ENCODE measurements at places on chromosomes 1 and 21.

GRCh38 chr21:31892686-31893085 lies 19.9 kb downstream of the HUNK start:
- DNase-seq, result no peak

GRCh38 chr1:225990705-225991464 lies 8.3 kb downstream of the SDE2 start:
- peak; percentile 80 for DNase-seq

DNA sequence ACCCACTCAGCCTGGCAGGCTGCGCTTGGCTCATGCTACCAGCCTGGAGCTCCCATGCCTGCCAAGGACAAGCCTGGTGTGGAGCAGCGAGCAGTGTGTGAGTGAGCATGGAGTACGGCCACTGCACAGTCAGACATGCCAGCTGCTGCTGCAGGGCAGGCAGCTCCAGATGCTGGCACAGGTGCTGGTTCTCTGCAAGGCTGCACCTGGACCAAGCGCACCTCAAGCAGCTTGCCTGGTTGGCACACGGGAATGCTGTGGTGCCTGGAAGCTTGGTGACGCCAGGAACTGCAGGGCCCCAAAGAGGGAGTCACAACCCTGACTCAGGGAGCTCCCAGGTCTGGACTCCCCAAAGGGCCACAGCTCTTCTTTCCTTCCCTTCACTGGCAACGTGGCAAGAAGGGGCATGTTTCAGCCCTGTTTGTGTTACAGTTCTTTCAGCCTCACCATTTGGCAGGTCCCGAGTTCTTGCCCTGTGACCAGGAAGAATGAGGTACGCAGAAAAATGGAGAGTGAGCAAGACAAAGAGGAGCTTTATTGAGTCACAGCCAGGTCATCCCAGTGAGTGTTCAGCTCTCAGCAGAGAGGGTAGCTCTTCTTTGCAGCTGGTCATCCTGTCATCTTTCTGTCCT lies 26.1 kb downstream of the ACOT7 start:
- DNase-seq, result no peak

DNA sequence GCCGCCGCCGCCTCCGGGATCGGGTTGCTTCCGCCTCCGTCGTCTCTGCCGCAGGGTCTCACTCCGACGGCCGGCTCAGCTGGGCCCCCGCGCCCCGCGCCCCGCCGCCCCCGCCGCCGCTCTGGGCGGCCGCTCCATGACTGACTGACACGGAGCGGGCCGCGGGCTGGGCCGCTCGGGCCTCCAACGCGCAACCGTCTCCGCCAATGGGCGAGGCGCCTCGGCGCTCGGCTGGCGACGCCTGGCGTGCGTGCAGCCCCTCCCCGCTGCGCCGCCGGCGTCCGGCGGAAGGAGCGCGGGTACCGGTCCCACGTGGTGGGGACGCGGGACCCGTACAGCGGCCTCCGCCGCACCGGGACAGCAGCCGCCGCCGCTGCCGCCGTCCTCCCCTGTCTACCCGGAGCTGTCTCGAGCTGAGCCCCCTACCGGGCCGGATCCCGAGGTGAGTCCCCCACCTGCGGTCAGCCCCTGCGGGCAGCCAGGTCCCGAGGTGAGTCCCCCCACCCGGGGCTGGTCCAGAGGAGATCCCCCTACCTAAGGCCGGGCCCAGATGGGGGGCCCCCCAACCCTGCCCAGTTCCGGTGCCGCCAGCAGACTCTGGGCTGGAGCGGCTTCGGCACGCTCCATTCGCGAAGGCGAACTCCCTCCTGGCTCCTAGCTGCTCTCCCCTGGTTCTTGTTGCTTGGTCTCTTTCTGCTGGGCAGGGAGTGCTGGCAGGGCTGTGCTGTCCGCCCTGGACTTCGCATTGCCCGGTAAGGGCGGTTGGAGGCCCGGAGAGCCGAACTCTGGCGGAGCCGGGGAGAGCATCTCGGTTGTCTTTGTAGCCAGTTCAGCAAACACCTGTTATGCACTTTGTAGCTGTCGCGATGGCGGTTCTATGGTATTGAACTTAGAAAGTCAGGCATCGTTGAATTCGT lies at the start of the genes TAF5L and URB2:
Gene TAF5L (minus strand): TSS at position 208 of the 917 bp plus-strand sequence. CDS start 11,640 bp downstream, outside the sequence.
Gene URB2 (plus strand): TSS at position 333 of the 917 bp plus-strand sequence. CDS start 1,387 bp downstream, outside the sequence.
- DNase-seq, result peak; percentile 94

- no peak for DNase-seq
Measured at GRCh38 chr1:42692461-42692860, 10.2 kb downstream of the YBX1 start.

DNA sequence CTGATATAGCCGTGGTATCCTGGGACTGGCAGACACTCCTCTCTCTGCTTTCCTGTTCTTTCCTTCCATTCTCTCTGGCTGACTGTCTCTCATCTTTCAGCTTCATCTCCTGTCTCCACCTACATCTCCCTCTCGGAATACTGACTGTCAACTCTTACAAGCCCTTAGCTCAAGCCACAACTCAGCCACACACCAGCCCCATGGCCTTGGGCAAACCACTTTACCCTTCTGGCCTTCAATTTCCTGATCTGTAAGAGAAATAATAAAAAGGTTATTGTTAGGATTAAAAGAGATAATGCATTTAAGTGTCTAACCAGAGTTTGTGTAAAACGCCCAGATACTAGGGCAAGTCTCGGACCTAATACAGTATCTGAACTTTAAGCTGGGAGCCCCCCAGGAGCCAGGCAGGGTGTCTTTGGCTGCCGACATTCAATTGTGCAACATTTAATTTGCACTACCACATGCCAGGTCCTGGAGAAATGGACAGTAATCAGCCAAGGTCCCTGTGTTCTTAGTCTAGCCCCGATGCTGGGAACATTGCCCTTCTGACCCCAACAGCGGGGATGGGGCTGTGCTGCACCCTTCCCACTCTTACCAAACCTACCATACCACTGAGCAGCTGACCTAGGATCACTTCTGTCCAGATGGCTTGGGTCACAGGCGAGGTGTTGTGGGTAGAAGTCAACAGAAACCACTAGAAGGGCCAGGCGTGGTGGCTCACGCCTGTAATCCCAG lies 5.1 kb downstream of the ECHDC2 start:
- no peak for DNase-seq

DNA sequence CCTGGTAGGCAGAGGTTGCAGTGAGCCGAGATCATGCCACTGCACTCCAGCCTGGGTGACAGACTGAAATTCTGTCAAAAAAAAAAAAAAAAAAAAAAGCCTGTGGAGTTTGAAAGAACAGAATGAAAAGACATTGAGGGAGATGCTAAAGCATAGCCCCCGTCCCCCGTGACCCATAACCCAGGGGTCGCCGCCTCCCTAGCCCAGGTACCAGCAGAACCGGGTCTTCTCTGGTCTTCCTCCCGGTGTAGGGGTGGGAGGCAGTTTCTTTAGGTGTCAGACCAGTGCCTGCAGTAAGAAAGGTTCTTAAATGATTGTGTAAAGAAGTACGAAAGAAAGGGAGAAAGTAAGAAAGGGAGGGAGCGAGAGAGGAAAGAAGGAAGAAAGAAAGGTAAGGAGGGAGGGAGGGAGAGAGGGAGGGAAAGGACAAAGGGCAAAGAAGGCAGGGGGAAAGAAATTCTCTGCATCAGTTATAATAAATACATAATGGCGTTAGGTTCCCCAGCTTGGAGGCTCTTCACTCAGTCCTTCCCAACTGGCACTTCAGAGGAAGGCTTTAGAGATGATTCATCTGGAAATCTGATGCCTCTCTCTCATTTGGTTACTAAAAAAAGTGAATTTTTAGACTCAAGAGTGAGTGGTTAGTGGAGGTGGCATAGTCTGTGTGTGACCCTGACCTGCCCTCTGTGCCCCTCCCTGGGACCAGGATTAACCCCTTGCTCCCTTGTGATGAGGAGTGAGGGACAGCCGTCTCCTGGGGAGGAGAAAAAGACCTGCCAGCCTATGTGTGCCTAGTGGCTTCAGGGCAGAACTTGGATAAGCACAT lies 1.1 kb downstream of the IL24 start:
- DNase-seq, result no peak

- no peak for DNase-seq
Measured at GRCh38 chr1:25697435-25698217, 81.0 kb downstream of the MAN1C1 start.

DNA sequence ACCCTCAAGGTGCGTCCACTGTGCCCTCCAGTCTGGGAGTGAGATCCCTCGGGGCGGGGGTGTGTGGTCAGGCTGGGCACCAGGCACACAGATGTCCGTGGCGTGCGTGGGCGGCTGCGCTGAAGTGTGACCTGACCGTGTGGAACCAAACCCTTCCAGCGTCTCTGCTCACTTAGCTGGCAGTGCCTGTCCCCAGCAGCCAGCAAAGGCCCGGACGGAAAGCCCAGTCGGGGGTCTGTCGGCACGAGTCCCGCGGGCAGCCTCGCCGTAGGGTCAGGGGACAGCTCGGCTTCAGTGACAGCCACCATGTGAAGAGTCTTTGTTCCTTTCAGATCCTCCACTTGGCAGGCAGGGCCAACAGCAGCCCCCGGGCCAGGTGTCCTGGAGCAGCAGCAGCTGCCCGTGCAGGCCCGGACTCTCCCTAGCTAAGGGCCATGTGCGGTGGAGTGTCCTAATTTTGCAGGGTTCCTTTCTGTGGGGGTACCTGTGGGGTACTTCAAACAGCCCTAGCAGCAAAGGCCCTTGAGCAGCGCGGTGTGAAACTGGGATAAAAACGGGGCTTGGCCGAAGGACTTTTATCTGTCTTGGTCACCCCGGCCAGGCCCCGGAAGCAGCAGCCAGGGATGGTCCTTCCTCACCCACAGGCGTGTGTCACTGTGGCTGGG lies 11.6 kb downstream of the TTLL10 start:
- DNase-seq, result no peak

DNA sequence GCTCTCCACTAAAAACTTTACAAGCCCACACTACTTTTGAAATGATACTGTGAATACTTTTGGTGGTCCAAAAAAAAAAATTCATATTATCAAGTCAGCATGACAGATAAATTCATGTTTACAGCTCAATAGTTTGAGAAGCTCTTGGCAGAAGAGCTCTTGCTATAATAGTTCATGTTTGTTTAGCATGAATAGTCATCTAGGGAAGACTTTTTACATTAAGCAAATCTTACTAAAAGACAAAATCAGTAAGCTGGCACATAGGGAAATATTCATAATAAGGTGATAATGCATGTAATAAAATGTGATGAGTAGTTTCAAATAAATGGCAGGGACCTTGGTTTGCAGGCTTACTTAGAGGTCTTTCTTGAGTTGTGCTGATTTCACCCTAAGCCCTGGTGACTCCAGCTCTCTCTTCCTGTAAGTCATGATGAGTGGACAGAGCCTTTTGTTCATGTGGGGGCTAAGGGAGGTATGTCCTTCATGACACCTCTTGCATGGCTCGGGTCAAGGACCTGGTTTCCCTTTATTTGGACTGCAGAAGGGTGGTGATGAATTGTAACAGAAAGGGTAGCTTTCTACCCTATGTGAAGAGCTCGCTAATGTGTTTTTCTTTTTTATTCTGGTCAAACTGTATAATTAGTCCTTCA lies 166.7 kb downstream of the GABPA start:
- DNase-seq, result no peak

DNA sequence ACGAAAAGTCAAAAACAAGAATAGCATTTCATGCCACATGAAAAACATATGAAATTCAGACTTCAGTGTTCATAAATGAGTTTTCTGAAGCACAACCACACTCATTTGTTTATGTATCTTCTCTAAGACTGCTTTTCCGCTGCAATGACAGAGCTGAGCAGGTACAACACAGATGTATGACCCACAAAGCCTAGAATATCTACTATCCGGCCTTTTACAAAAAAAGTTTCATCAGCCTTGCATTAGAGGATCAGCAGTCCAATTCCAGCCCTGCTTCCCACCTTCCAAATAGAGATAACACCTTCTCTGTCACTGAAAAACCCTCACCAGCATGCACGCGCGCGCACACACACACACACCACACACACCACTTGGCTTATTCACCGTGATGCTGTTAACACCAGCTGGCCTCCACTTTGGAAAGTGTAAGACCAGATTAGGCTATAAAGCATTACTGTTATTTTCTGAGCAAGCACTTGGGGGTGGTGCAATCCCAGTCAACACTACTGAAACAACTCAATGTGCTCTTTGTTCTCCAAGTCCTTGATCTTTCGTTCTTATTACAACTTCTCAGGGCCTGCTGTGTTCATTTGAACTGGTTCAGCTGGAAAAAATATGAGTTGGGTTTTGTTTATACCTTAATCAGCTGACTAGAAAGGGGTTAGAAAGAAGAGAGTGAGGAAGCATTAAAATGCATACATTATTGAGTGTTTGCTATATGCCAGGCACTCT lies 90.0 kb downstream of the GLUL start:
- peak; percentile 49 for DNase-seq

- DNase-seq, result no peak
Measured at GRCh38 chr1:154433161-154433764, 28.1 kb downstream of the IL6R start.

- DNase-seq, result peak; percentile 23
Measured at GRCh38 chr1:54806931-54807611, 5.9 kb upstream of the TTC22 start.

DNA sequence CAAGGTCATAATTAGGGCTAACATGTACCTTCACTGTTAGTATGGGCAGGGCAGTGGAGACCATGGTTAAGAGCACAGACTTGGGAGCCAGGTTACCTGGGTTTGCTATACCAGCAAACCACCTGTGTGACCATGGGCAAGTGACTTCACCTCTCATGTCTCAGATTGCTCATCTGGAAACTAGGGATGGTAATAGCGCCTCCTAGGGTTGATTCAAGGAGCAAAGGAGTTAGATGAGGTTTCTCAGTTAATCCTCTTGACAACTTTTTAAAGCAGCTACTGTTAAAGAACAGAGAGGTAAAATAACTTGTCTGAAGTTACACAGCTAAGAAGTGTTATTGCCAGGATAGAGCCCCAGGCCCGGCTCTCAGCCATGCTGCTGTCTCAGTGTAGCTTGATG lies 790 bp upstream of the MATN1 start:
- no peak for DNase-seq

DNA sequence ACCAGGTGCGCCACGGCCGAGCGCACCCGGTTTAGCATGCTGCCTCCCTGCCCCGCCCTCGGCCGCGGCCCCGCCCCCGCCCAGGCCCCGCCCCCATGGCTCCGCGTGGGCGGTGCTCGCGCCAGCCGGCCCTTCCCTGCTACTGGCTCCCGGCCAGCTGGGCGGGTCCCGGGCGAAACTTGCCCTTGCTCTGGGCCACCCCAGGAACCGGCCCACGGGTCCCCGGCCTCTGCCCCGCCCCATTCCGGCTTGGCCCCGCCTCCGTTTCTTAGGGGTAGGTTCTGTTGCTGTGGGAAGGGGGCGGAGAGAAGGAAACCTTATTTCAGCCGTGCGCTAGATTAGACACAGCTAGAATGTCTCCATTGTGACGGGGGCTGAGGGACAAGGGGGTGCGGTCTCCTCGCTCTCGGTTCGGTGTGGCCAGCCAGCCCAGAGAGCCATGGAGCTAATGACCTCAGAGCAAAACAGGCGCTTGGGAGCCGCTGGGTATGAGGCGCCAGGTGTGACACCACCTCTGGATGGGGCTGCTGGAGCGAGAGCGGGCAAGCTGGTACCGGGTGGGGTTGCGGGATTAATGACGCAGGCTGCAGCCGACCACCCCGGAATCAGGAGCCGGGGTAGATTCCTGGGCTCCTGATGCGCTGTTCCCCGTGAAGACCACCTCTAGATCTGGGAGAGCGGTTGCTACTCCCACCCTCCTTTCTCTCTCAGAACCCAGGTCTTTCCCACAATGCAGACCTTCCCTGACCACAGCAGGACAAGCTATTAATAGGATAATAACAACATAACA lies at the start of gene PPM1J:
Gene PPM1J (minus strand): TSS at position 69 of the 790 bp plus-strand sequence. CDS start 31 bp downstream, at position 38.
- peak; percentile 96 for DNase-seq

All from GM12865 (cell line).